Stimulated activated memory B cell treated with anti-CD40 and anti-IgM and Interleukin-4, amounts not matched to agents 10 μg/mL and 1 μg/mL and 100 μg/mL, for 72 hours (primary cell): ENCODE measurements at places on chromosomes 7 and 10.

- ATAC-seq = peak; percentile 64
Measured at GRCh38 chr7:130993671-130994365, 259.8 kb upstream of the KLF14 start.

GRCh38 chr10:119734396-119735332, 8.8 kb downstream of the INPP5F start:
- no peak for ATAC-seq

DNA sequence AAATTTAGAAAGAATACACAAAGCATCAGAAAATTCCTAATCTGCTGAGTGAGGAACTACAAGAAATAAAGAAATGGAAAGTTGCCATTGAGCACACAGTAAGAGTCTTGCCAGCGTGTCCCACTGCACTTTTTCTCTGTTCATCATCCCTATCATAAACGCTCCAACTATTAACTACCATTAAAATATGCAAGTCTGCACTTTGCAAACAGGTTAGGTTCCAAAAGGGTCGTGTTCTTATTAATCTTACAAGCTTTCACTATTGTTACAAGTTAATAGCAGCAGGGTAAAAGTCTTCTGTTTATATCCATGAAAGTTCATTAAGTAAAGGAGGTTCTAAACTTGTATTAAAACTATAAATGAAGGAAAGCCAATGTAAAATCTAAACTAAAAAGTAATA, 5.2 kb upstream of the JMJD1C start:
- no peak for ATAC-seq

DNA sequence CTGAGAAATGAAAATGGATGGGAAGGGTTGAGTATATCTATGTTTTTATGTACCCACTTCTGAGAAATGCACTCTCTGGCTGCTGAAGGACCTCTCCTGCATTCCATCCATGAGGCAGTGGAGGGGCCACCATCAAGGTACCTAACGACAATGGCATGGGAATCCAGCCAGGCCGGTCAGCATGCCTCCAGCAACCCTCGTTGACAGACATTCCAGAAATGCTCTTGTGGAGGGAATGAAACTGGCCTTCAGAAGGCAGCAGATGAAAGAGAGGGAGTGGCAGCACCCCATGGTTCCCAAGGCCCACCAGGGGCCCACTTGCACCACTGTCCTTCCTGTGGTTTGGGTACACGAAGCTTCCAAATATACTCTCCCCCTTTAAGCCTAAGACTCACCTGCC, 269.0 kb downstream of the ARHGAP12 start:
- no peak for ATAC-seq

DNA sequence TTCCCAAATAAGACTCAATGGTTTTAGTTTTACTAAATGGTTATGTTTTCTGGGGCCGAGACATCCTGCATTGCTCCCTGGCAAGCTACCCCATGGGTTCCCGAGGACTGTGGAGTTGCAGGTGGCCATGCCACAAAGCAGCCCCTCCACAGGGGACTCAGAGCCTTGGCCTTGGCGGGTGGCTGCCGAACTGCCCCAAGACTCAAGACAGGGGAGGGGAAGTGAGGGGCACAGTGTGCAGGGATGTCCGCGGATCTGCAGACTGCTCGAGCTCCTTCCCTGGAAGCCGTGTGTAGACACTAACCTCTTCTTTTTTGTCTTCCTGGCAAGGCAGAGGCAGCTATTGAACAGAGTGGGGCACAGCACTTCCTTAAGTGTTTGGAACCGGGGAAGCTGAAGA, 154.6 kb downstream of the EBF3 start:
- no peak for ATAC-seq
